ENCODE measurements at places on chromosomes 2 and 18.

DNA sequence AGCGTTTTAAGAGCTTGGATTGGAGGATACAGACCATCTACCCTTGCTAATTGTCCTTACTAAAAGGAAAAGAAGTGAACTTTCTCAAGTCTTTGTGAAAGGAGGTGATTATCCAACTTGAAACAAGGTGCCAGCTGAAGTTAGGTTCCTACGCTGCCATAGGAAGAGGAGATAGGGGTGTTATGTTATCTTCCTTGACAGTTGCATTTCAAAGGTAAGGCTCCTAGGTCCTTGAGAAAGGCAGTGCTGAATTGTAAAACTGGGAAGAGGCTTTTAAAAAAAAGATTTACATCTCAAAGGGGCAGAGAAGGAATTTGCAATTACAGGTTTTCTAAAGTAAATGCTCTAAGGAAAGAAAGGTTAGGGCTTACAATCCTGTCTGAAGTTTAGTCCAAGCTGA is 810.2 kb upstream of the LRATD1 start:
- no peak for DNase-seq

DNA sequence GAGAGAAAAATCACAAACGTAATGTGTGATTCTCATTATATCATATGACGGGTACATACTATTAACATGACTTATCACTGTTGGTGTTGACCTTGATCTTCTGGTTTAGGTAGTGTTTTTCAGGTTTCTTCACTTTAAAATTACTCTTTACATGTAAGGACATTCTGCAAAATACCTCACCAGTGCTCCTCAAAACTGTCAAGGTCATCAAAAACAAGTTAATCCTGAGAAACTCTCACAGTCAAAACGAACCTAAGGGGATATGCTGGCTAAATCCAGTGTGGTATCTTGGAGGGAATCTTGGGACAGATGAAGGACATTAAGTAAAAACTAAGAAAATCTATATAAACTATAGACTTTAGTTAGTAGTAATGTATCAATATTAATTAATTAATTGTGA is 499.8 kb downstream of the IRS1 start:
- DNase-seq = no peak

DNA sequence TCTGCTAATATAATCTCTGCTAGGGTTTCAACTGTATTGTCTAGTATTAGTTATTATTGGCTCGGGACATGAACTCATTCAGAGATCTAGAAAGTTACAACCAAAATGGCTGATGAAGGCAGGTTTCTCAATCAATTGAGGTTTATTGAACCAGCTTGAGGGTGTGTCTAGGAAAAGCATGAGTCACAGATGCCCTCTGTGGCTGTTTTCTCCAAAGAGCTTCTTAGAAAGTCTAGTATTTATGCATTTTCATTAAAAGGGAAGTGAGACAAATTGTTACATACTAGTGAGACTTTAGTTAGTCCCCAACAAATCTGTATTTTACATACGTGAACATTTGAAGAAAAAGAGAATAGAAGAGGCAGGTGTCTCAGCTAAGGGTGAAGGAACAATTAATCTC is 23.0 kb upstream of the RTTN start:
- DNase-seq = no peak

DNA sequence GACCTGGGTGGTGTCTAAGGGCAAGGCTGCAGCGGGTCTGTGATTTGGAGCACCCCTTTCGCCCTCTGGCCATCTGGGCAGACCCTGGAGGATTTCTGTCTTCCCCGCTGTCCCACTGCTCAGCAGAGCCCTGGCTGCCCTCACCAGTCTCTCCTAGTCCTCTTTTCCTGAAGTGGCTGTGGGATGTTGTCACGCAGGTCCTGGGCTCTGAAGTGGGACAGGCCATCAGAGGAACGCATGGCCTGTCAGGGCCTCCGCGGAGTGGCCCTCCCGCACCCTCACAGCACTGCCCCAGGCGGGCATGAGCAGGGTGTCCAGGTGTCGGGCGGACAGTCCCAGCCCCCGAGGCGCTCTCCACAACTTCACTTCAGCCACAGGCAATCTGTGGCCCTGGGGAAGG is 1.1 kb upstream of the TMEM185B start:
- DNase-seq = no peak

DNA sequence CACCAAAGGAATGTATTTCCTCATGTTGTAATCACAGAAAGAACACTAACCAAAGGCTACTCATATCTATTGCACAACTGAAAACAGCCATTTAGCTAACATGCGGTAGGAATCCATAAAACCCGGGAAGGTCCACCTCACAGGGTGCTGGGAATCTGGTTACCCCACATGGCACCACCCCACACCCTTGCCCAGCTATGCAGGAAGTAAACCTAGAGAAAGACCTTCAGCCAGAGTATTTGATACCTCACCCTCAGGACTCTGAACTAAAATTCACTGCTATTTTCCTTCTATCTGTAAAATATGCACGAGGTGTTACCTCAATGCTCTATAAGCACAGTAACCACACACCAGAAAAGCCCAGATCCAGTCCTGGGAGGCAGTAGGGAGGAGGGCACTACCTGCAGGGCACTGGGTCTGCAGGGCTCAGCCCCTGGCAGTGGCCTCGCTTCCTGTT is 45.8 kb downstream of the PTPN2 start:
- no peak for DNase-seq

Data from activated CD4-positive, CD25-positive, alpha-beta regulatory T cell (primary cell).